ENCODE measurements at places on chromosomes 5 and 9.
A peak's percentile ranks its signal among the peaks of the same experiment; 100 is the strongest.

DNA sequence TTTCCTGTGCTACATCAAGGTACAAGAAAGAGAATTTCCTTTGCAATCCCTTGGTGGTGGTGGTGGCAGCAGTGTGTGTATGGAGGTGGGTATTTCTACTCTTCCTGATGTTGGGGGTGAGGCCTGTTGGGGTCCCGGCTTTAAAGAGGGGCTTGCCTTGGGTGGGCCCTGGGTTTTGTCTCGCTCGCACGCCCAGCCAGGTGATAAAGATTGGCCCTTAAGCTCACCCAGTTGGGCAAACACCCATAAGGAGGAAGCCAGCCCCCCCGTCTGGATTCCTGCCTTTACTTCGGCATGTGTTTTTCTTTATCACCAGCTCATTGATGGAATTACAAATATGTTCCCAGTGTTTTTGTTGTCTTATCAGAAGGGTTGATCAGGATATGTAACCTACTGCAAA is 16.0 kb upstream of the SARDH start:
- DNase-seq: no peak

DNA sequence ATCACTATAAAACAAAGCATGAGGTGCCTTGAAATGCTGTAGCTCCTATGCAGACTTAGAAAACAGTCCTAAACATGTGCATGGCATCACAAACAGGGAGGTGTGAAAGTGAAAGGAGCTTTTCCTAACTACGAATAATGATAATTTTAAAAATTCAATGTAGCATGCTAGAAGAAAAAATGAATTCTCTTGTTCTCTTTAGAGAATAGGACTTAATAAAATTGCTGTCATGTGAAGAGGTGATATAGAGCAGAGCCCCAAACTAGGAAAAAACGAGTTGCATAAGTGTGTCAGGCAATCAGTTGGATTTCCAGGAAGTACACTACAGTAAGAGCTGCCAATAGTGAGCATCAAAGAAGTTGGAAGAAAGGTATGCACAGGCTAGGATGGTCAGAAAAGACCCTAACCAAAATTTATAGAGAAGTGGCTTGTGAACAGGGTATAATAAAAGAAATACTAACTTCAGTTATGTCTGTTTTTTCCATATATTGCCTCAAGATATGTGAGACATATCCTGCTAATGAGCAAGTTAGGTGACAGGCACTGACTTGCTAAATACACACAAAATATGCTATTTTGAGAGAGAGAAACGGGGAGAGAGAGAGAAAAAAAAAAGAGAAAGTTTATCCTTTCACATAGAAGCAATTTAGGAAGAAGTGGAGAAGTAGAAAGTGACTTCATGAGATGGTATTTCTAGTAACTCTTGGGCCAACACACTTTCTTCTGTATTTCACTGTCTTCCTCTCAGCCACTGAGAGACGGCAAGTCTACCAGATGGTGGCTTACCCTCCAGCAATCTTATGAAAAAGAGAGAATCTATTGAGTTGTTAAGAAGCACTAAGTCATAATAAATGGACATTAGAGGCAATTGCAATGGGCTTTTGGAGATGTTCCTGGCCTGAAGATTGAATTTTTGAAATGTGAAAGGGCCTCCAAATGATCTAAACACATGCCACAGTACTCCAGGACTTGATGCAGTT is 18.0 kb downstream of the ITGA2 start:
- DNase-seq: no peak

DNA sequence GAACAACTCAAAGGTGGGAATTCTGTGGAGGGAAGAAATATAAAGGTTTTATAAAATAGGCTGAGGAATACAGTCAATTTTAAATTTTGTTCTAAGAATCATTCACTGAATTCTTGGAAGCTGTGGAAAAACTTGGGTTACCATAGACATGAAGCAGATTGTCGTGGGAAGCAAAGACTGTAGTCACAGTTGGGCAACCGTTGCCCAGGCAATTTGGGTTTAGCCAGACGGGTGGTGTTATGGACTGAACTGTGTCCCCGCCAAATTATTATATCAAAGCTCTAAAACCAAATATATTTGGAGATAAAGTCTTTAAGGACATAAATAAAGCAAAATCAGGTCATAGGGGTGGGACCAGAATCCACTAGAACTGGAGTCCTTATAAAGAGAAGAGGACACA is 463.7 kb upstream of the CTNND2 start:
- no peak for DNase-seq

GRCh38 chr9:108377382-108377781 is 478.4 kb downstream of the ACTL7B start:
- DNase-seq: no peak

DNA sequence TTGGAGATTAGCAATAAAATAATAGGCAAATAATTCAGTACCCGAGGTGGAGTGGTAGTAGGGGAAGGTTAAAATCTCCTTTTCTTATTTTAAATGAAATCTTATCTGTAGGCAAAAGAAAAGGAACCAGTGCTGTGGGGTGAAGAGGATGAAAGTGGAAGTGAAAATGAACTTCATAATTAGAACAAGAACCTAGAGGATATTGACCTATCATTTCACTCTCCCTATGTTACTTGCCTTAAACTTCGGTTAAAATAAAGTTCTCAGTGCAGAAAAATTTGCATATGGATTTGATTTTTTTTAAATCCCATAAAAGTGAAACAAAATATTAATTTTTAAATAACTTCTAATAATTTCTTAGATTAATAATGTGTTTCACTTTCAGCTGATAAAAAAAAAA is 1094.9 kb upstream of the C9orf72 start:
- DNase-seq: no peak

DNA sequence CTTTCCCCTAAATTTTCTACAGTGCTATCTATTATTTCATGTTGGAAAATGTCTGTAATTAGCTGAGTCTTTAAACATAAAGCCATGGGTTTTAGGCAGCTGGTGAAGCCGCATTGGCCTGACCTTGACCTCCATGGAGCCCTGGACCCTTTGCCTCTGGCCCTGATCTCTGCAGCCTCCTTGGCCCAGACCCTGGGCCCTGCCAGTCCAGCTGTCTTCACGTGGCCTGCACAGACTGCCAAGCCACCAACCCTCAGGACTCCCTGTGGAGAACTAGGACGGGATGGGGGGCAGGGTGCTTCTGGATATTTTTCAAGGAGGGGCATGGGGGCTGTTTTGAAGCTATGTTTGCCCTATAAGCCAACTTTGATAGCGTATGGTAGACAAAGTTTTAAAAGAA is 29.8 kb upstream of the PPARGC1B start:
- no peak for DNase-seq

GRCh38 chr9:33988219-33988890 is 60.3 kb downstream of the UBAP2 start:
- no peak for DNase-seq

GRCh38 chr9:117290306-117290840 is 124.5 kb downstream of the ASTN2 start:
- no peak for DNase-seq

- DNase-seq: peak; percentile 35
Measured at GRCh38 chr9:4987961-4988421, 2.9 kb downstream of the JAK2 start.

DNA sequence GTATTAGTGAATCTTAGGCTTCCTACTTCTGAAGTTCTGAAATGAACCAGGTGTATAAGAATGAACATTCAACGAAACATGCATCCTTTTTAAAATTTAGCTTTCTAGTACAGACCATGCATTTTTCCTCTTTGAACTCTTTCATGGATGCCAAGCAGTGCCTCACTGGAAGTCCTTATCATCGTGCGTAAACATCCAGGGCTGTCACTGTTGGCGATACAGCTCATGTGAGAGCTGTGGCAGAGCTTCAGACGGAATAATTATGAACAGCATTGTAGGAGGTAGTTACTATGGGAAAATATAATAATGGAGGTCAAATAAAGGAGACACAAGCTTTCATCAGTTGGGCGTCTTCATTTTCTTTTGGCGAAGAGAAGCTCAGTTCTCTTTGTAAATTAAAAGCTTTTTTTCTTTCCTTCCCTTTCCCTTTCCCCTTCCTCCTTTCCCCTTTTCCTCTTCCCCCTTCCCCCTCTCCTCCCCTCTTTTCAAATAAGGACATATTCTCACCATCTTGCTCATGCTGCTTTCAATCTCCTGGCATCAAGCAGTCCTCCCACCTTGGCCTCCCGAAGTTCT is 167.3 kb downstream of the KDM4C start:
- DNase-seq: no peak

DNA sequence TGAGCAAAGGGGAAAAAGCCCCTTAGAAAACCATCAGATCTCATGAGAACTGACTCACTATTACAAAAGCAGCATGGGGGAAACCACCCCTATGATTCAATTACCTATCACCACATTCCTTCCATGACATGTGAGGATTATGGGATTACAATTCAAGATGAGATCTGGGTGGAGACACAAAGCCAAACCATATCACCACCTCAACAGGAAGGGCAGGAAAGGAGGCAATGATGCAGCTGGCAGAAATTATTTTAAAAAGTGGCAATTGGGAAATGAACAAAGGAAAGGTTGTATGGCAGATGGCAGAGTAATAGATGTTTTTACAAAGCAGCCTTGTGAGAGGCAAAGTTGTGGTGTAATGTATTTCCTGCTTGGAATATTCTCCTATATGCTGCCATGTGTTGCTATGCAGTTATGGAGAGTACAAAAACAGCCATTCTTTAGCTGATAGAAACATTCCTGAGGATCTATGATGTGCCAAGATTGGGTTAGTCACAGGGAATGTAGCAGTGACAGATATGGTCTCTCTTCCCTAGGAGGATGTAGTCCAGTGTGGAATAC is 138.8 kb downstream of the SMC2 start:
- no peak for DNase-seq

- DNase-seq: no peak
Measured at GRCh38 chr9:105911104-105911911, 217.0 kb downstream of the TMEM38B start.

GRCh38 chr5:56233230-56233629 is at the start of gene ANKRD55:
Gene ANKRD55 (minus strand): TSS chr5:56233330. CDS start chr5:56232913, 417 bp downstream.
- no peak for DNase-seq

DNA sequence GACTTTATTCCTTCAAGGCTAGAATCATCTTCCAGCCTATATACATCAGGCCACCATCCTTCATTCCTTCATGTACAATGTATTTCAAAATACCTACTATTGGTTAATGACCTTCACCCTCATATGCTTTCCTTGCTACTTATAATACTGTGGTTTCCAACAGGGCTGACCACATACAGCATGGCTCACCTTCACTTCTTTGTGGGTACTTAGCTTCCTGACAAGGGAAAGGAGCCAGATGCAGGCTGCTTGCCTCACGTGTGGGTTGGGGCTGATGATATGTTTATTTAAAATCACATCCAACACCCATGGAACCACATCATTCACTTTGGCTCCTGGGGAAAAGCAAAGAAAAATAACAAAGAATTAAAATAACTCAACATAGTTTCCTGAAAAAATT is 63.9 kb upstream of the OR2K2 start:
- DNase-seq: no peak

- DNase-seq: peak; percentile 53
Measured at GRCh38 chr9:91949946-91950664, at the start of gene ROR2. Gene ROR2 (minus strand): TSS chr9:91950228.

DNA sequence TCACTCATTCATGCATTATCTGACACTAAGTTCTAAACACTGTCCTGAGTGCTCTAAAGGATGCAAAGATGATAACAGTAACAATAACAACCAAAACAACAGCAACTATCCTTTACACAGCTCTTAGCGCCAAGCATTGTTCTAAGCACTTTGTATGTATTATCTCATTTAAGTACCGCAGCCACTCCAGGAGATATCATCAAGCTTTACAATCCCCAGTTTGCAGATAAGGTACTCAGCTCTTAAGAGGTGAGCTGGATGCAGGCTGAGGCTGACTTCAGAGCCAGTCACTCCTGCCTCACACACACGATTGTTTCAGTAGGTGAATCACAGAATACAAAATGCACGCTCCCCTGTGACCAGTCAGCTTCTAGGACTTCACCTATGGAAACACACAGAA is 141.8 kb downstream of the PAX5 start:
- no peak for DNase-seq

- no peak for DNase-seq
Measured at GRCh38 chr9:37943345-37944265, 39.7 kb upstream of the SLC25A51 start.

DNA sequence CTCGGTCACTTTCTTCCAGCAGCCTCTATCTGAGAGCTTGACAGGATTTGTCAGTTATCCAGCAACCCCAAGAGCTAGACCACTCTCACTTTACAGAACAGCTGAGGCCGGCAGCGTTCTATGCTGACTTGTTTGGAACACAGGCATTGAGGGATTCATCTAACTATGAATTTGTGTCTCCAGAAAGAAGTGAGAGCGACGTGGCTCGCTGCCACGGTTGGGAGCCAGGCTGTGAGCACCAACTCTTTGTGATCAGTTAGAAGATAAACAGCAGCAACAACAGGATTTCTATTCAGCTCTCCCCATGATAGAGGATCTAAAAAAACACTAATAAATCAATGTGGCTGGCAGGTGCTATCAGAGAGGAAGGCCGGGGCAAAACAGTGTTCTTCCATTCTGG is 58.6 kb downstream of the NPR3 start:
- DNase-seq: no peak

DNA sequence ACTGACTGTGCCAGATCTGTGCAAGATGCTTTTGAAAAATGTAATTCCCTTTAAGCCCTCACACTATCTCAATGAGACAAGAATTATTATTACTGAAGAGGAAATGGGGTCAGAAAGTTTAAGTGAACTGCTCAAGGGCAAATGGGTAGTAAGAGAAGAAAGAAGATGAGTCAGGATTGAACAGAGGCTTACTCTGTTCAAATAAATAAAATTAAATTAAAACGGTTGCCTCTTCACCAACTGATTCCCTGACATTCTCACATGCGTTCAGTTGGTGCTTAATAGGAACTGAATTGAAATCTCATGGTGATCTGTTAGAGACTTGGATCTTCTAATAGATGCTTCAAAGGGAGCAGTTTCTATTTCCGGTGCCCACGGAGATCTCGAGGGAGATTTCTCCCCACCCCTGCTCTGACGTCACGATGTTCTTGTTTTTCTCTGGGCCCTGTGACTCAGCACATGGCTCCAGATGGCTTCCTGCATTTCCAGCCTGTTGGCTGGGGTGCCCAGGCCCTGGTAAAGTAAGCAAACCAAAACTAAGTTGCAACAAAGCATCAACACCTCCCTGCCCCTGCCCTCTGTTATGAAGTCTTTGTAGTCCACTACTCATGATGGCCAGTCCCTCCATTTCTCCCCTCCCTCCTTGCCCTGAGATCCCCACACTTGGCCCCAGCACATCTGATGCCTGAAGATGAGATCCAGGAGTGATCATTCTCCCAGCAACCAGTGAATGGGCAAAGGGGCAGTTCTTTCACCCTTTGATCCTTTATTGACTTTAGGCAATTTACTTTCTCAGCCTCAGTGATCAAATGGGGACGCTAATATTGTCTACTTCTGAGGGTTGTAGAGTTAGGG is 106.1 kb upstream of the CPEB4 start:
- DNase-seq: peak; percentile 55

GRCh38 chr5:181052672-181053487 is 12.8 kb downstream of the BTNL9 start:
- no peak for DNase-seq

GRCh38 chr5:153276151-153276550 is 214.3 kb upstream of the GRIA1 start:
- DNase-seq: no peak

GRCh38 chr9:136354592-136355085 is 8.9 kb downstream of the DNLZ start:
- DNase-seq: no peak
